ENCODE measurements at places on chromosomes 3 and 15. TPM values are rescaled to one million over a fixed set of nuclear protein-coding genes. Genes with fewer than 3 reads are reported as not detected.

The SPTBN5 gene
- 1.9 TPM for polyA plus RNA-seq

The EFHB gene
- 0.66 TPM for polyA plus RNA-seq

The CELF6 gene
- polyA plus RNA-seq, result 1.7 TPM

The CHP1 gene
- 58.8 TPM for polyA plus RNA-seq

The CEP152 gene
- 3.5 TPM for polyA plus RNA-seq

The INAFM2 gene
- 14.1 TPM for polyA plus RNA-seq

The MITF gene
- polyA plus RNA-seq, result 6.8 TPM

DNA sequence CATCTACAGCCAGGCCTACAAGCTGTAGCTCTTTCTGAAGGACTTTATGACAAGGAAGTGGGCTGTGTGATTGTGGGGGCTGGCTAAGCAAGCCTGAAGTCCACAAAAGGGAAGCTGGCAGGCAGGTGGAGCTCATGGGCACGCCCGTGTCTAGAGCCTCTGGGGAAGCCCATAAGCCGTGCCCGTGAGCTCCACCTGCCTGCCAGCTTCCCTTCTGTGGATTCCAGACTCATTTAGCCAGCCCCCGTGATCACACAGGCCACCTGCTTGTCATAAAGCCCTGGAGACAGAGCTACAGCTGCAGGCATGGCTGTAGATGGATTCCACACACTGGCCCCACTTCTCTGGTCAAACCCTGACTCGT, 15.2 kb downstream of the EFCC1 start:
- DNase-seq, result no peak

DNA sequence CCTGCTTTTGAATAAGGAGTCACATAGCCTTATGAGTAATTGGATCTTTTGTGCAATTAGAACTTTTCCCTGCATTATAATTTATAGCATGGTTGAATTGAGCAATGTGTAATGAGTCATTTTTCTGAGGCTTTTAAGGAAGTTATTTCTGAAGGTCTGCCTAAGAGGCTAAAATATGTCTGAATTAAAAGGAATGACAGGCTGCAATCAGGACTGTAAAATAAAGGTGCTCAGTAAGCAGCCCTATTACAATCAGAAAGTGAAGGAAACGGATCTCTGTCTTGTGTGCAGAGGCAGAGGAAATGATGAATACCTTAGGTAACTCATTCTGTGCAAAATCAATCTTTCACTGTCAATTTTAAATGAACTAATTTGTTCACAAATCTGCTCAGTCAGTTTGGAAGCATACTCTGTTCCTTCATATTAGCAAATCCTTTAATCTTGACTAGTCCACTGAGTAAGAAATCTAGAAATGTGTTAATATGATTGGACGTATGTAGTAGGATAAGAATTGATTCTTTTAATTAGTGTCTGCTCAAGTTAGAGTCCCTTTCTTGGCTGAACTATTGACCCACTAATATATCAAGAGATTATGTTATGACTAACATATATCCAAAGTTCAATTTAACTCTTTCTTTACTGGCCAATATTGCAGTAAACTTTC, 290.1 kb downstream of the ZIC1 start:
- DNase-seq, result no peak

DNA sequence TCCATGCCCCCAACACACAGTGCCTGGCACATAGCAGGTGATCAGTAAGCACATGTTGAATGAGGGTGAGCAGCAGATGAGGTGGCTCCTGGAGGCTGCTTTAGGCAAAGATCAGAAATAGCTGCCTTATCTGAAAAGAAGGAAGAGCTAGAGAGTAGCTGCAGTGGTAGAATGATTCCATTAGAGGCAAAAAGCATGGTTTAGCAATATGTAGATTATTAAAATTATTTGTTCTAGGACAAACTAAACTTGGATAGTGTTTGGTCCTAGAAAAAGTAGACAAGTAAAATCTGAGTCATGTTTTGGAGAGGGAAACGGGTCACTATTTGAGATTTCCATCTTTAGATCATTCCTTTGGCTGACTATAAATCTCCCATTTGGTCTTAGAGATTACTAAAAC, 32.1 kb downstream of the KIF7 start:
- DNase-seq, result no peak

DNA sequence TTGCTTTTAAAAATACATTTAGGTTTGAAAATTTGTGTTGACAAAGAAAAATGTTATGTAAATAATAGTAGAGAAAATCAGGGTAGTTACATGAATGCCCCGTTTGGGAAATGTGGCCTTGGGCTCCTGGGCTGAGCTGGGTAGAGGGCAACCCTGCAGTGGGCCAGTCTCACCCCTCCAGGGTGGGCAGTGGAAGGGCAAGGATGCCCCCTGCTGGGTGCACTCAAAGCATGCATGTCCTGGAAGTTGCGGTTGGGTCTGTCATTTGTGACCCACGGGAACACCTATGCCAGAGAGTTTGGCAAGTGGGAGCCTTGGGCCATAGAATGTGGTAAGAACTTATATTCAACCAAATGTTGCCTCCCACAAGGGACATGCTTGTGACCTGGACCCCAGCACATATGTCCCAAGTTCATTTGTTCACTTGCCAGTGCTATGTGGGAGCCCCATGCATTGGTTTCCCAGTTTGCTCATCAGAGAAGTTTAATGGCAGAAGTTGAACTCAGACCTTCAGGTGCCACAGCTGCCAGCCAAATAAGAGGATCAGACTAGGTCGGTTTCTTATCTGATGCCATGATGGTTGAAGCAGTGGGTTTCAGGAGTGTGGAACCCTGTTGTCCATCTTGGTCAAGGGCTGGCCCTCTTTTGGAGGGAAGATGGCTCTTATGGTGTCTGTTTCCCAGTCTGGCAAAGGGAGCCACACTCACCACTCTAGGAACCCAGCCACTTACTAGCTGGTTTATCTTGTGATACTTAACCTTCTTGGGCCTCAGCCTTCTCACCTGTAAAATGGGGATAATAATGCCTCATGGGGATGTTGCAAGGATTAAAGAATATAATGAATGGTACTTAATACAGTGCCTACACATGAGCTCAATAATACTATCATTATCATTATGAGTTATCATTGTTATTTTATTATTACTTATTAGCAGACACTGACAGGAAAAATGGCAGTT, 2.5 kb upstream of the PLCB2 start:
- DNase-seq, result no peak

DNA sequence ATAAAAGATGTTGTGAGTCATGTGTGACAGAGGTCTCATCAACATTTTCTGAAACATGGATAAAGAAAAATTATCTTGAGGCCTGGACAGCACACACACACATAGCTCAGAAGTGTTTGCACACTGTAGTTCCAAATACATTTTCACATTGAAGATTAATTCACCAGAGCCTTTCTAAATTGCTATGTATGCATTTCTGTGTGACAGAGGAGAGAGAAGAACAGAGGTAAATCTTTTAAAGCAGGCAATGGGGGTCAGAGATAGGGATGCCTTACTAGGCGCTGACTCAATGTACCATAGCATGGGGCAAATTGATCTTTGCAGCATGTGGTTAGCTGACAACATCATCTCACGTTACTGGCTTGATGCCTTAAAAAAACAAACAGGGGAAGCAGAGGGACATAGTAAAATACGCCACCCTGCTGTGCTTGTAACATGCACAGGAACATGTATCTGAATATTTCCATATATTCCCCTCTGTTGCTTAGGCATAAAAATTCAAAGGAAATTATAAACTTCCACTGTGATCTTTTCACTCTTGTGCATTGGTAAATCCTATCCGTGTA, 7.7 kb downstream of the POU1F1 start:
- no peak for DNase-seq

DNA sequence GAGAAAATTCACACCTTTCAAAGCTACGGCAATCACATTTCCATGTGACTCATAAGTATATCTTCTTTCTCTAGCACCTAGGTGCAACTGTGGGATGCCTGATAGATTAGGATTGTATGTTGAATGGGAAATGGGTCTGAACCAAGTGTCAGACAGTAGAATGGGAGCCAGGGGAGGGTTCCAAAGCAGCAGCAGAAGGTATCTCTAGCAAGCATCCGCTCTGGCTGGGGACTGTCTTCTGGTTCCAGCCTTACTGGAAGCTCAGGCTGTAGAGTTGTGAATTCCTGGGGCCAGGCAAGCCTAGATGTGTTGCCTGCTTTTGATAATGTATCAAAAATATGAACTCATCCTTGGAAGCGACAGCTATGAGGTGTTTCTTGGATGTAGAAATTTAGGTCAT, 2.1 kb upstream of the CHL1 start:
- no peak for DNase-seq

DNA sequence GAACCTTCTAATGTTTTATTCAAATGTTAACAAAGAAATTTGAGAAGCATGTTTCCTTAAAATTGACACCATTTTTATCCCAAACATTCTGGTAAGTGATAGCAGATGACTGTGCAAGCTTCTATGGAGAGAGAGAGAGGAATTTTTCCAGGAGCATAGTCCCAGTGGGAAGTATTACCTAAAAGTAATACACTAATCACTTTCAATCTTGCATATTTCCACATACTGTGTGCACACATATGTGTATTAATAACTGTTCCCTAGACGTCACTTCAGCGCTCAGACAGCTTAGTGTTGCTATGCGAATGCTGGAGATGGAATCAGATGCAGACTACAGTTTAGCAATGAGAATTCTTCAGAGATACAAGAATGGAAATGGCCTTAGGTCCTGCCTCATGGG, 424.3 kb upstream of the TPRG1 start:
- DNase-seq, result peak; percentile 36

DNA sequence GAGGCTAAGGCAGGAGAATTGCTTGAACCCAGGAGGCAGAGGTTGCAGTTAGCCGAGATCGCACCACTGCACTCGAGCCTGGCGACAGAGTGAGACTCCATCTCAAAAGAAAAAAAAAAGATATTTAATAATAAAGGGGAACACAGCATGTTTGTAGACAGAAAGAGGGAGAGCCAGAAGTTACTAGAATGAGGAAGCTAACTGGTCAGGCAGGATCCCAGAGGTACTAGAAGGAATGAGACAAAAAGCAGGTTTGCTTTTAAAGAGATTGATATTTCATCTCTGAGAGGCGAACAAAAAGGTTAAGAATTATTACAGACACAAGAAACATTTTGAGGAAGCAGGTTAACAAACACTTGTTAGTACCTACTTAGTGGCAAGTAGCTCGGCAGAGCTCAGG, 9.2 kb downstream of the CD200R1 start:
- DNase-seq, result no peak

GRCh38 chr3:42831321-42831713, 22.1 kb downstream of the ACKR2 start:
- DNase-seq, result no peak

DNA sequence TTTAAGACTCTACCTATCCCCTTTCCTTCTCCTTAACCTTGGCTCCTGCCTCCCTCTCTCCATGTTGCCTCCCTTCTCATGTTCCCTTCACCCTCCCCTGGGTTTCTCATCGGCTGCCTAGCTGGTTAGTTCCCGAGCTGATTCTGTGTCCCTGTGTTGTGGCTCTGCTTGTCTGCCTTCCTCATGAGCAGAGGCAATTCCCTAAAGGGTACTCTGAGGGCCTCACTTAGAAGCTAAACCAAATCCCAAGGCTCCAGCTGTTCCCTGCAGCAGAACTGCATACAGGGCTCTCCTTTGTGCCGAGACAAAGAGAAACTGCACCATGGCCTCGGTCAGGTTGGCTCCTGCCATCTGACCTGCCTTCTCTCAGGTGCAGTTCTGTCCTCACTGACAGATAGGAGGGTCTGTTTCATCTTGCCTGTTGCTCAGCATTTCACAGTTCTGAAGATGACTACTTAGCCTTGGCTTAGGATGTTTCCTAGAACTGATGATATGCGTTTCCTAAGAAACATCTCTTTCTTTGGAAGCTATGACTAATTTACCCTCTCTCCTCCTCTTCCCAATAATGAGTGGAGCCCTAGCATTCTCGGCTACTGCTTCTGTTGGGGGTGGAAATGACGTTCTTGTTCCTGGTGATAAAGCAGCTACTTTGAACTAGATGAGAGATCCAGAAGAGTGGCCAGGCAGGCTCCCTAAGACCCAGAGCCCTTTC, 27.1 kb downstream of the DUOX1 start:
- no peak for DNase-seq

DNA sequence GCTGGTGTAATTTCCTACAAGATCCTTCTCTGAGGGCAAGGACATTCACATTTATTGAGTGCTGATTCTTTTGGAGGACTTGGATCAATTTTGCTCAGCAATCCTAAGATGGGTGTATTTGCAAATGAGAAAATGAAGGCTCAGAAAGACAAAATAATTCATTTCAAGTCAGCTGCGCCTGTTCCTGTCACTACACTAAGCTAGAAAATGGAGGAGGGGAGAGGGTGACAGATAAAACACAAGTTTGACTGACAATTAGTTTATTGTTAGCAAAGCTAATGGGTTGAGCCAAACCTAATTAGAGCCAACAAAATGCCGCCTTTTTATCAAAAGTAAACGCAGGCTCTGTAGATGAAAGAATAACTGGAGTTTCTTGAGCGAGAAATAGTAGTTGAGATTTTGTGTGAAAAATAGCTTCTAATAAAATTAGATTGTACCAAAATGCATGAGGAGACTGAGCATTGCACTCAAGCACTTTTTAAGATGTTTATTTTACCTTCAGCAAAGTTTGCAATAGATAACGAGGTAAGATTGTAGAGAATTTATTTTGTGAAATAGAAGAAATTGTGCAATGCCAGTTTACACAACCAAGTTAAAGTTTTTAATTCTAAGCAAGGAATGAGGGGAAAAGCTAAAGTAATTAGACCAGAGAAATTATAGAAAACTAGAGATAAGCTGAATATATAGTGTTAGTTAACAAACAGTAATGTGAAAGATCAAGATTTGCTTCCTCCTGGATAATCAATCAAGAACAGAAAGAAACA, 39.6 kb upstream of the SECISBP2L start:
- no peak for DNase-seq

GRCh38 chr3:79973917-79974595, 206.3 kb upstream of the ROBO1 start:
- DNase-seq, result no peak

GRCh38 chr3:111190518-111190917, 118.9 kb downstream of the NECTIN3 start:
- DNase-seq, result no peak

Measured in forelimb muscle (tissue), 1 donor.